Activated CD4-positive, CD25-positive, alpha-beta regulatory T cell treated with anti-CD3 and anti-CD28 coated beads, Interleukin-2, amount 50 U/mL, for 16 hours (primary cell): ENCODE measurements at places on chromosomes 4 and X.

GRCh38 chrX:40581336-40581920 is 658 bp downstream of the ATP6AP2 start:
- no peak for DNase-seq

DNA sequence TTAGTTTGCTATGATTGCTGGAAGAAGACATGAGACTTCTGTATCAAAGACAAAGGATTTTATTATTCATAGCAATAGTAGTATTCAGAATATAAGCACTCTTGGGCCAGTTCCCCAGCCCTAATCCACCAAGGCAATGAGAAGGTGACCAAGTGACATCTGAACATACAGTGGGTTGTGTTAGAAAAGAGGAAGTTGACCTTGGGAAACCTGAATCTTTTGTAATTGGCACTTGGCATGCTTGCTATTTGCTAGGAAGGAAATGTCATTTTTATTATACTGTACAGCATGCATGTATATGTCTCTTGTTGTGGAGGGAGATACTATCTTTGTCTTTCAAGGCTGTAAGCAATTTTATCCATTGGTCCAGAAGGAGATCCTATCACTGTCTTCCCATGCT is 216.1 kb upstream of the FAT1 start:
- no peak for DNase-seq

- no peak for DNase-seq
These were observed 147.1 kb downstream of the CPEB2 start for GRCh38 chr4:15149234-15149838.

- DNase-seq: no peak
These were observed 28.2 kb upstream of the CENPU start for GRCh38 chr4:184762100-184762499.

DNA sequence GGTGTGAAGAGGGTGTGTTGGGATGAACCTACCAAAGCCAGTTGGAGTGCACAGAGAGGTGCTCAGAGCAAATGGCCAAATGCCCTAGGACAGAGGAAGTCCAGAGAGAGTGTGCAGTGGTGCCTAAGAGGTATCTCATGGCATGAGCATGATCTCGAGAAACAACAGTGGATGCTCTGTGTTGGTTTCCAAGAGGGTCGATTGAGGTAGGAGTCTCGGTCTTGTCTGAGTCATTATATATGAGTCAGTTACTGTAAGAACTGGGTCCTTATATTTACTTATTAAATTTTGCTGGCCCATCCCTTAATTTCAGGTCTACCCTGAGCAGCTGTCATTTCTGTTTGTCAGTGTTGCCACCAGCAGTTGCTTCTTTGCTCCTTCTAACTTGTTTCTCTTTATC is 86.6 kb upstream of the TMEM150C start:
- no peak for DNase-seq

GRCh38 chr4:148776941-148777340 is 334.7 kb upstream of the NR3C2 start:
- no peak for DNase-seq

- DNase-seq: no peak
These were observed 25.9 kb downstream of the EIF2S3 start for GRCh38 chrX:24080704-24081103.

DNA sequence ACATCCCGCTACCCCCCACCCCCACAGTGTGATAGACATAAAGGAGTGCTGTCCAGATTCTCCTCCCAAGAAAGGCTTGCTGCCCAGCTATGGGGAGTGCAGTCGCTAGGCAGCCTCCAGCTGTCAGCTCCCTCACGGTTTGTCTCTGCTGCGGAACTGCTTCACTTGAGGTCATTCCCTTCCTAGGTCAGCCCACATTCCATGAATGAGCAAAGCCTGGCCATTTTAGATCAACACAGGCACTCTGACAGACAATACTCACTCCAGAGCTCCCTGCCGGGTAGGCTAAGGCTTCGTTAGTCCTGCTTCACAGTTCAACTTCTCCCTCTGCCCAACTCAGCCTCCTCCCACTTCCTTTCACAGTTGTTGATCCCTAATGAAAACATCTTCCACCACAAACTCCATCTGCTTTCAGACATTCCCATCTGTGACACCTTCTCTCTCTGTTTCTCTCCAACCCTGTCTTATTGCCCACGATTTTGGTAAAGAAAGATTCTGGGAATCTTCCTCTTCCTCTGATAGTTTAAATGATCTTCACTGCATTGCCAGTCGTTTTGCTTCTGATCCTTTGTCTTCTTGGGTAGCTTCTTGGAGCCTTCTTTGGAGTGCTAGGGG is 318.9 kb upstream of the F9 start:
- DNase-seq: no peak

DNA sequence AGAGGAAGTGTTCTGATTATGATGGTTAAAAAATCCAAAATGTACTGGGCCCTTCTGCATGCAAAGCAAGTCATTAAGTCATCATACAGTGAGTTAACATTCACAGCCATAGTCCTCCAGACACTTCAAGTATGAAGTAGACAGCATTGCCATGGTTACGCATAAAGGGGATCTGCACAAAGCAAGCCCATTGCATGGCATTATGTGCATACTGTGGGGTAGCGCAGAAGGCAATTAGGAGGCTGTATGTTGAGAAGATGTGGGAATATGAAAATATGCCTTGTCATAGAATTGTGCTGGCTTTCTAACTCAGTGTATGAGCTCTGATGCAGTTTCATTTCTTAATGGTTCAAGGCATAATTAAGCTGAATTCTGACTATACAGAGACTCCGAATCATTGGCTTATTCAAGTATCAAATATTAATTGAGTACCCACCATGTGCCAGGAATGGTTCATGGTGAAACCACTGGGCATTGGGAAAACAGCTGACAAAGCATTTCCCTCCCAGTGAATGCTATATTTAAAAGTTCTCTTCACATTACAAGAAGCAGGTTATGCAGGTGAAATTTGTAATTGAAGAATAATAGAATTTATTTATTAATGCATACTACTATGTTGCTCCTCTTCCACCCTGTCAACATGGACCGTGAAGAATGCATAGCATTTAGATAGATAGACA is 588.9 kb downstream of the ZNF674 start:
- DNase-seq: no peak

- DNase-seq: no peak
These were observed 18.5 kb downstream of the CLGN start for GRCh38 chr4:140408974-140409373.

GRCh38 chrX:109472939-109473735 is 8.7 kb downstream of the GUCY2F start:
- DNase-seq: no peak

DNA sequence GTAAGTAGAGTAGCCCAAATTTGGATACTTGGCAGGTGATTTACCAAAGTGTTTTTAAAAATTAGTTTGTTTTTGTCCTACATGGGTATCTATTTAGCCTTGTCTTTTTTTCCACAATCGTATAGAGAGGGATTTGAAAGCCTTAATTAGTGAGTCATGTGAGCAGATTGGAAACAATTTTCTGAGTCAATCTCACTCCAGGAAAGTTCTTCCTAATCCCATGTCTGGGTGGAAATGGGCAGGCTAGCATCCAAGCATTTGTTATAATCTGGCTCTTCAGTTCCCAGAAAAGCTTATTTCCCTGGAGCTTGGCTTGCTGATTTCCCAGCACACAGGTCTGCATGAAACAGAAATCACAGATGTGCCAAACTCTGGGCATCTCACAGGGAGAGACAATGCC is 426.9 kb upstream of the BOD1L1 start:
- DNase-seq: no peak

DNA sequence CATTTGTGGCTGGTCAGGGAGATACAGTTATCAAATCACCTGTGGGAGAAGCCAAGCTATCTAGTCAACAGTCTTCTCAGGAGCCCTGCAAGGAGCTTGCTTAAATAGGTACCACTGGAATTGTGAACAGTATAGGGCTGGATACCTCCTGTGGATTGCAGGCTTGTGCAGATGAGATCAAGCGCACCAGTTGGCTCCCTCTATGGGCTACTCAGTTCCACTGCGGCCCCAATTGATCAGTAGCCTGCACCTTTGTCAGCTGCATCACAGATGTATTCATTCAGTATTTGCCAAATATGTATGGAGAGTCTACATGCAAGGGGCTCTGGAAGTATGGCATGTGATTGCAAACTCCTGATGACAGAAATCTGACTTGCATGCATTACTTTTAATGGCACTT is 28.6 kb downstream of the TEX13A start:
- DNase-seq: no peak

DNA sequence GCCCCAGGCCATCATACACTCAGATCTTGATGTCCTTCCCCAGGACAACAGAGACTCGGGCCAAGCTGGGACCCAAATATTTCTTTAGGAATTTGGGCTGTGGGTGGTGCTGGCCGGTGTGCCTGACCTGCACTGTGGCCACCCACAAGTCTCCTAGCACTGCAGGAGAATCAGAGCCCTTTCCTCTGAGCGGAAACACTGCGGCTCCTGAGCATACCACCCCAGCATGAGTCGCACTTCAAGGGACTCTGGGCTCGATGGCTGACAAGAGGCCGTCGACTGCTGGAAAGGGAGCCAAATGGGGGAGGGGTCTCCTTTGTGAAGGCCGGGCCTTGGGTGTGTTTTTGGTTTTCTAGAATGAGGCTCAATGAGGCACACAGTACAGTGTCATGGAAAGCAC is 13.0 kb upstream of the IRAK1 start:
- DNase-seq: no peak

GRCh38 chr4:107035819-107036583 is at the start of gene DKK2:
Gene DKK2, minus strand, starts transcription at chr4:107036313. Its CDS starts 722 bp downstream, at chr4:107035591.
- no peak for DNase-seq

DNA sequence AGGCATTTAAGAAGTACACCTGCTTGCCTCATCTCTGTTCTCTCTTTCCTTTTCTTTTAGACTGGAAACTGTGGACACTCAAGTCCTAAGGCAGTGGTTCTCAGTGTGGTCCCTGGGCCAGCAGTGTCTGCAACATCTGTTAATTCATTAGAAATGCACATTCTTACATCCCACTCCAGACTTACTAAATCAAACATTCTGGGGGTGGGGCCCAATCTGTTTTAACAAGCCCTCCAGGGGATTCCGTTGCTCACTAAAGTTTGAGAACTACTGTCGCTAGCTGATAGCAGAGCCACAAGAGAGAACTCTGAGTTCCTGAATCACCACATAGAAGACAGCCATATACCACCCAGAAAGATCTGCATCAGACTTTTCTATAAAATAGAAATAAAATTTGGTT is 430.6 kb downstream of the BCOR start:
- no peak for DNase-seq

DNA sequence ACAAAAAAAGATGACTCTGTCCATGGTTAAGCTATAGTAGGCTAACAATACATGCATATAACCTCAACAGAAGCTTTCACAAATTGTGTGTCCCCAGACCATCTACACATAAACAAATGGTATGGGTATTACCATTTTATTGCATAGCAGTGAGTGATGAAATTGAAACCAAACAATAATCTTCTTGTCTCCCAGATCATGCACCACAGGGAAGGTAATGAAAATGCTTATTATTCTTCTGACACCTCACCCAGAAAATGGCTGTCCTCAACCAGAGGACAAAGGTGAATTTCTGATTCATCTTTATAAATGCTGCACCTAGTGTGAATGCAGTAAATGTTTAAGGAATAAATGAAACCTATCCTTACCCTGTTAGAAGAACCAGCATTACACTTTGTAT is 8.0 kb downstream of the PRSS12 start:
- DNase-seq: no peak

DNA sequence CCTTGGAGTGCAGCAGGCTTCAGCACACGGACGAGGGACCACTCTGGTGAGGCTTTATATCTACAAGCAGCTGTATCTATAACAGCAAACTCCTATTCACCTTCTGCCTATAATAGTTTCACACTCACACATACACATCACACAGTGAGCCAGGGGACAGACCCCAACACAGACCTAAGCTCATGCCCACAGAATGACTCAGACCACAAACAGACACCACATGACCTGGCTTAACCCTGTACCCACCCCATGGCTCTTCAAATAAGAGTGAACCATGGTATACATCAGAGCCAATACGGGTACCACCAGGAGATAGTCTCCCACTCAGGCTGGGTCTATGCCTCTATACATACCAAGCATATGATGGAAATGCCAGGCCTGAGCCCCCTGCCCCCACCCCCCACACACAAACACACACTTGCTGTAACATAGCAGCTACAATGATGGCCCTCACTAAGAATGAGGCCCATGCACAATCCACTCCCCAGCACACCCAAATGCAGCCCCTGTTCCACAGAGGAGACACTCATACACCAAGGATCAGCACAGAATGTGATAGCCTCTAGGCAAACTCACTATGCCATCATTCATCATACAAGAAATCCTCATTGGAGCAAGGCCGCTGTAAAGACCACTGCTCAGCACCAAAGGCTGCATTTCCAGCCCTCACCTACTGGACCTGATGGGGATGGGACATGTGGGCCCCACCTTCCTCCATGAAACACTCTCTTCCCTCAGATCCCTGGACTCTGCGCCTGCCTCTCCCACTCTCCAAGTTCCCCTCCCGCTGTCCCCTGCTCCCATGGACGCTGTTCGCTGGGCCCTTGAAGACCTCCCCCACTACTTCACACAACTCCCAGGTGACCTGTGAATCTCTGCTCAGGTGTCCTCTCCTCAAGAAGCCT is 62.1 kb upstream of the XIAP start:
- DNase-seq: no peak

DNA sequence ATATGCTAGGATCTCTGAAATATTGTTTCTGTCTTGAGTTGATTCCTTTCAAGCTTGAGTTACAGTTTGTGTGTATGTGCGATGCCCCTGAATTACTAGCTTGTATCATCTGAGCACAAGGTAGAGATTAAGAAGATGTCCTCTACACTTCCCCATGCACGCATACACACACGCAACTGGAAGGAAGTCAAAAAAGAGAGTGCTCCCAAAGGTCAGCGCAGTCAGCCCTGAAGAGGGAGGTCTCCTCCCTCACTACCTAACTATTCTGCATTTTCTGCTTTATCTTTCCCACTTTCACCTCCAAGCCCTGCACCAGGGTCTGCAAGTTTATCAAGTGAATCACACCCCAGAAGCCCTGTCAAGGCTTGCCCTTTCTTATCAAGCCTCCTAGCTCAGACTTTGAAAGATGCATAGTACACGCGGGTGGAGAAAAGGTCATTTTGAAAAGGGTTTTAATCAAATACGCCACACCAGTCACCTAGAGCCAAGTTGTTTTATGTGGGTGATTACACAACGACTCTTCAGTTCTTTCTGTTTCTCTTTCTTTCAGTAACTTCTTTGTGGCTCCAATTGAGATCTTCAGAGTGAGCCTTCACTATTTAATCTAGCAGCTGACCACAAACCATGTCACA is 127.7 kb downstream of the ASB9 start:
- DNase-seq: no peak

- DNase-seq: no peak
These were observed 143.6 kb downstream of the SLIT2 start for GRCh38 chr4:20395160-20395773.

- no peak for DNase-seq
These were observed 29.2 kb downstream of the SULT1E1 start for GRCh38 chr4:69830560-69831269.

- DNase-seq: no peak
These were observed 155.9 kb upstream of the RASGEF1B start for GRCh38 chr4:81627590-81627989.

DNA sequence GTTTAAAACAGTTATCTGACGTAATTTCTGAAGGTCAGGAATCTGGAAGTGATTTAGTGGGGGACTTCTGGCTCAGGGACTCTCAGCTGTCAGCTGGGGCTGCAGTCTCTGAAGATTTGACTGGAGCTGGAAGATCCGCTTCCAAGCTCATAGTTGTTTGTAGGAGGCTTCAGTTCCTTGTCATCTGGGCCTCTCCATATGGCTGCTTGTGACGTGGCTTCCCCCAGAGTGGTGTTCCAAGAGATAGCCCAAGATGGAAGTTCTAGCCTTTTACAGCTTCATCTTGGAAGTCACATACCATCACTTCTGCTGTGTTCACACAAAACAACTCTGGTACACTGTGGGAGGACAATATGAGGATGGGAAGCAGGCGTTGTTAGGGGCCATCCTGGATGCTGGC is 2.1 kb downstream of the MPC1L start:
- DNase-seq: no peak

GRCh38 chr4:40844261-40844660 is 94.5 kb downstream of the NSUN7 start:
- DNase-seq: no peak
